ENCODE measurements at places on chromosomes 6 and 20.

GRCh38 chr6:48139818-48140614 lies 29.0 kb upstream of the PTCHD4 start:
- no peak for DNase-seq

GRCh38 chr20:5829241-5829809 lies 79.1 kb downstream of the SHLD1 start:
- no peak for DNase-seq

DNA sequence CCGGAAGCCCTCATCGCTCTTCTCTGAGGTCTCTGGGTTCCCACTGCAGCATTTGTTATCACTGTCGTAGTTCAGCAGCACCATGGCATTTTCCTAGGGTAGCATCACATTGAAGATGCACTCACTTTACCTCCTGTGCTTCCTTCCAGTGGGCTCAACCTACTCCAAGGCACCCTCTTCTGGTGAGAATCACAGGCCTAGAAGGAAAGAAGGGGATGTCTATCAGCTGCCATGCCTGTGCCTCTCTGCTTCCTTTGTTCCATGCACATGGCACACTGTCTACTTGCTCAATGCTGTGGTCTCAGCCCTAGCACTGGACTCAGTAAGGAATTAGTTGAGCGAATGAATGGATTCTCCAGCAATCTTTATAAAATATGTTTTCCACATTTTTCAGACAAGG lies 22.6 kb downstream of the CST4 start:
- DNase-seq: no peak

DNA sequence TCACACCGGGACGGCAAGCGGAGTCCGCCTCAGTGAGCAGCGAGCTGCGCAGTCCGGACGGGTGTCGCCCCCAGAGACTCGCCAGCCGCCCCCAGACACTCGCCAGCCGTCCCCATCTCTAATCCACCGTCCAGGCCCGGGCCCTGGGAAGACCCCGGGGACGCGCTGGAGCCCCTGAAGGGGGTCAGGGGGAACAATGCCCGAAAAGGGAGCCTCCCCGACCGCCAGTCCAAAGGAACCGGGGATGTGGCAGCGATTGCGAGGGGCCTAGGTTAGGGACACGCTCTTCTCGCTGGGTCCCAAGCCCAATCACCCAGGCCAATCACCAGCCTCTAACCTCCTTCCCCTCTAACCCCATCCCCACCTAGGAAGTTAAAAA lies 33.1 kb downstream of the TFAP2A start:
- DNase-seq: no peak

GRCh38 chr6:137968901-137969300 lies 101.8 kb downstream of the TNFAIP3 start:
- no peak for DNase-seq

- no peak for DNase-seq
Observed at GRCh38 chr20:40265825-40266533, 423.1 kb downstream of the MAFB start.

- DNase-seq: no peak
Observed at GRCh38 chr6:166423051-166423745, 40.5 kb upstream of the MPC1 start.

DNA sequence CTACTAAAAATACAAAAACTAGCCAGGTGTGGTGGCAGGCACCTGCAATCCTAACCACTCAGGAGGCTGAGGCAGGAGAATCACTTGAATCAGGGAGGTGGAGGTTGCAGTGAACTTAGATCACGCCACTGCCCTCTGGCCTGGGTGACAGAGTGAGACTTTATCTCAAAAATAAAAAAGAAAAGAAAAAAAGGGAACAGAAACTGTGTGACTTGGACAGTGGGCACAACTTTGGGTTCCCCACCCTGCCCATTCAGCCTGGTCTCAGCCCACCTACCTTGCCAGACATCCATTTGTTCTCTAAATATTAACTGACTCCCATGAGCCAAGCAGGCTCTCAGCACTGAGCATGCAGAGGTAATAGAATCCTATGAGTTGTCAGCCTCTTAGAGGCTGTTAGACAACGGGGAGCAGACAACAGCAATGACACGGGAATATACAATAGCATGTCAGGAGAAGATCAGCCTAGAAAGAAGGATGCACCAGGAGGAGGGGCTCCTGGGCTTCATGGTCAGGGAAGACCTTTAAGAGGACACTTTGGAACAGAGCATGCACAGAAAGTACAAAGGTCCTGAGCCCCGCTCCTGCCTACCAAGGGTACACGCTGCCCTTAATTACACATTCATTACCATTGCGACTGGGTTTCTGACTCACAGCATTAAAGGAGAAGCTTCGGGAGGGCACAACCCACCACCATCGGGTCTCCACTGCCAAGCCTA lies 20.0 kb downstream of the FAM209B start:
- no peak for DNase-seq

DNA sequence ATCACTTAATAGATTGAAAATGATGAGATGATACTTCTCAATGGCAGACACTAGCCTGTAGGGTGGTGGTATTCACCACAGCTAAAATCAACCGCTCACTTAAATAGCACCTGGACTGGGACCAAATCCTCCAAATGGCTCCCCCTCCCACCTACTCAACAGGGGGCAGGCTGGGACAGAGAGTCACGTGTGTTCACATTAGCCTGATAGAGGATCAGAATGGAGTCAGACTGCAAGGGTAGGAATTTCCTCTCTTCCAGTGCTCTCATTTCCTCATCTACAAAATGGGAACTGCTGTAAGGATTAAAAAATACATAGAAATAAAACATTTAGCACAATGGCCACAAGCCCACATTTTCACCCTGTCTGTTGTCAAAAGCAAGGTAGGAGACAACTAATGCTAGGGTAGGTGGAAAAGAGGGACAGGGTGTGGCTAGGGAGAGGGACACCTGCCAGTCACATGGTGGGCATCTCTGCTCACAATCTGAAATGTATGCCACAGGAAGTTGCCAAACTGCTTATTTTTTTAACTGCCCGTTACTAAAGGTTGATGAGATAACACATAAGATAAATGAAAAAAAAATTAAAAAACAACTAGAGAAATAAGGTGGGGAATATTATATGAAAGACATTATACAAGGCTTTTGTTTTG lies 55.3 kb downstream of the BACH2 start:
- no peak for DNase-seq

GRCh38 chr6:155103816-155104366 lies 108.8 kb downstream of the TIAM2 start:
- peak; percentile 11 for DNase-seq

Data from activated T-cell treated with anti-CD3 and anti-CD28 coated beads for 4 hours (primary cell).